Activated CD4-positive, alpha-beta T cell treated with anti-CD3 and anti-CD28 coated beads, Interleukin-2, Interleukin-6, amounts not matched to agents 100 ng/mL and 50 ng/mL, durations not matched to agents 16 hours and 8 hours (primary cell): ENCODE measurements at places on chromosomes 6 and 20.
A peak's percentile ranks its signal among the peaks of the same experiment; 100 is the strongest.

- no peak for DNase-seq
These were observed 70.8 kb downstream of the CD164 start for GRCh38 chr6:109311471-109311870.

- DNase-seq: no peak
These were observed 2.8 kb downstream of the TMEM151B start for GRCh38 chr6:44272999-44273566.

DNA sequence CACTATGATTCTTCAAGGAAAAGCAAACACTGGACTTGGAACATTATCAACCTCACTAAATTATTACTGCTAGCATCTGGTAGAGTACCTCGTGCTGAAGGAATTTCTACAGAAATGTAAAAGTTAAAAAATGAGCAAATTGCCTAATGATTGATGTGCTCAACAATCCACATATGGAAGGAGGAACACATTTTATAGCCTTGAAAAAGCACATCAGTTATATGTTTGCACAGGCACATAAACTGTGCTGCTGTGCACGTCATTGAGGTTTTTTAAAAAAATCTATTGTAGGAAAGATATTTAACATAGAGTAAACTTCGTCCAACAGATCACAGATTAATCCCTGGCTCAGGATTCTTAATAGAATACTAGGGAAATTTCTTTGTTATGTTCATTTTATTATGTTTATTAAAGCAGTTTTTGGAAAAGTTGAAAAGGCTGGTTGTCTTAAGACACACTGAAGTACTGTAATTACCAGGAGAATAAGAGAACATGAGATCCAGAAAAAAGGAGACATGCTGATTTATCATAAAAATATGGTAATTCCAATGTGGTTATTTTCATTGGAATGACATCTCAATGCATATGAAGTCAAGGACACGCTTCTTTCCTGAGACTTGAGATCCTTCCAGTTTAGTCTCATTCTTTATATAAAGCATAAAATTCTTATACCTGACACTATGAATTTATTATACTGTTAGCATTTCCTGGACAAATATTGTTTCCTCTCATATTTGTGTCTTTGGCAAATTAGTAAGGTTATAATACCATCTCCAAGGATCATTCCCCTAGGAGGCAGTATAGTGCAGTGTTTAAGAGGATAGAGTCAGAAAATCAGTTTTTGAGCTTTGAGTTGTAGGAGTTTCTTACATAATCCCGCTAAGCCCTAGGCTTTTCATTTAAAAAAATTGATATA, 511.1 kb downstream of the TENT5A start:
- no peak for DNase-seq

DNA sequence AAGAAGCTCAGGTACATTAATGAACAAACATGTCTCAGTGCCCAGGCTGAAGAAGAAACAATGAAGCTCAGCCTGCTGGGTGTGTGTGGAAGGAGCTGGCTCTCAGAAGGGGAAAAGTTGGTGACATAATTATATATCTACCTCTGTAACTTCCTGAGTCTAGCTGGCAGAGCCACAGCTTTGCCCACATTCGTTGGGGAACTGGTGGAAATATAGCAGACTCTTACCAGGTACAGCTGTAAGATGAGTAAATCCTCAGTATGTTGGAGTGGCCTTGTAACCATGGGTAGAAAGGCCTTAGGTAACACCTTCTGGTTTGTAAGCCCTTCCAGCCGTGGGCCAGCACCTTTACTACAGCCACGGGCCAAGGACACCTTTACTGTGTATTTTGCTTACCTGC, 29.9 kb upstream of the PNRC1 start:
- no peak for DNase-seq

DNA sequence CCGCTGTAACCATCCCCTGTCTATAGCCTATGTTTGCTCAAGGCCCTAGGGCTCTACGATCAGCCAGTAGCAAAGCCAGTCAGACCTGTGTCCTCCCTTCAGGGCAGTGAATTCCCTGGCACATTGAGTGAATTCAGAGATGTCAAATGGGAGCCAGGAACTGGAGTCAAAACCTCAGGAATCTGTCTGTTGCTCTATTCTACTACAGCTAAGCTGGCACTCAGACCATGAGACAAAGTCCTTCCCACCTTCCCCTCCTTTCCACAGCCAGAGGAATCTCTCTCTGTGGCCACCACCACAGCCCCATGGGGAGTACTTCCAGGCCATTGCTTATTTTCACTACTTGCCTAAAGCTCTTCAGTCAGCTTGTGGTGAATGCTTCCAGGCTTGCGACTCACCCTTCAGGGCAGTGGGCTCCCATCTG, 82.0 kb downstream of the PKIB start:
- DNase-seq: no peak

DNA sequence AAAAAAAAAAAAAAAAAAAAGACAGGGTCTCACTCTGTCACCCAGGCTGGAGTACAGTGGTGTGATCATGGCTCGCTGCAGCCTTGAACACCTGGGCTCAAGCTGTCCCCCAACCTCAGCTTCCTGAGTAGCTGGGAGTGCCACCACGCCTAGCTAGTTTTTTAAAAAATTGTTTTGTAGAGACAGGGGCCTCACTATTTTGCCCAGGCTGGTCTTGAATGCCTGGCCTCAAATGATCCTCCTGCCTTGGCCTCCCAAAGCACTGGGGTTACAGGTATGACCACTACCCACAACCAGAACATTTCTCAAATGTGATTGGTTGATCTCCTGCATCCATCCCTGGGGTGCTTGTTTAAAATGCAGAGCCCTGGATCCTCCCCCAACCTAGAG, 5.6 kb upstream of the RBCK1 start:
- DNase-seq: no peak

GRCh38 chr6:13635948-13636658, 21.0 kb downstream of the NOL7 start:
- DNase-seq: no peak

GRCh38 chr20:53594068-53595017, 704 bp upstream of the ZNF217 start:
- DNase-seq: peak; percentile 98

DNA sequence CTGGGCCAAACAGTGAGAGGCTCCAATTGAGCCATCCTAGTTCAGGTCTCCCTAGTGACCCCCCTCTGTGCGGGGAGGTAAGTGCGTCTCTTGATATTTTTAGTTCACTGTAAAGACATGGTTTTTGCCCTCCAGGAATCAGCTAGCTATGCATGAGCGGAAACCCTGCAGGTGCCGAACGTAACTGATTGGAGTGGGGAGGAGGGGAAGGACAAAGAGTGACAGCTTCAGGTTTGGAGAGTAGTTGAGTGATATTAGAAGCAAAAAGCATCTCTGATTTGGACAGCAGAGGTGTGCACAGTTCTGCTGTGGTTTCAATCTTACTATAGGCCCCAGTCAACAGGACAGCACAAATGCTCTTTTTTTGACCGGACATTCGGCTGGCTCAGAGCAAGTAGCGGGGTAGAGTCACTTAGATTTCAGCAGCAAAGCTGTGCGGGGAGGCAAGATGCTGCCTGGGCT, 31.8 kb downstream of the TBC1D7 start:
- DNase-seq: no peak

- DNase-seq: no peak
These were observed 20.5 kb downstream of the COL20A1 start for GRCh38 chr20:63313349-63314014.

- DNase-seq: peak; percentile 33
These were observed 21.1 kb downstream of the RAET1L start for GRCh38 chr6:150004101-150004782.

DNA sequence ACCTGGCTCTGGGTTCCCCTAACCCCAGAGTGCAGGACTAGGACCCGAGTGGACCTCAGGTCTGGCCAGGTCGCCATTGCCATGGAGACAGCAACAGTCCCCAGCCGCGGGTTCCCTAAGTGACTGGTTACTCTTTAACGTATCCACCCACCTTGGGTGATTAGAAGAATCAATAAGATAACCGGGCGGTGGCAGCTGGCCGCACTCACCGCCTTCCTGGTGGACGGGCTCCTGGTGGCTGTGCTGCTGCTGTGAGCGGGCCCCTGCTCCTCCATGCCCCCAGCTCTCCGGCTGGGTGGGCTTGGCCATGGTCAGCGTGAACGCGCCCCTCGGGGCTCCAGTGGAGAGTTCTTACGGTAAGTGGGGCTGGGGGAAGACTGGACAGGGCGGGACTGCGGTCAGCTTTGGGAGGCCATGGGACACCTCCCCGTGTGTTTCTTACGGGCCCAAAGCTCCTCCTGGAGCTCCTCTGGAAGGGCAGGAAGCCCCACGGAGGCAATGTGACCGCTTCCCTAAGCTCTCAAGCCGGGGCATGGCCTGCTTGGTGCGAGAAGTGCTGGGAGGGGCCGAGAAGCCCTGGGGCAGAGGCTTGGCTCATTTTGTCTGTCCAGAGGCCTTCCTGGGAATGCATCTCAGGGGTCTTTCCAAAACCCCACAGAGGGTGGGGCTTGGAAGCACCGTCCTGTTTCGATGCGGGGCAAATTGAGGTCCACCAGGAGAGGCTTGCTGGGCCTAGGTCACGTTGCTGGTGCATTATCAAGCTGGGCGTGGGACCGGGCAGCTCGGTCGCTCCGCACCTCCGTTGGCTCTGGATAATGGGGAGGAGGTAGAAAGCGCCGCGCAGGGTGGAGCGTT, at the start of gene HNF4A:
Gene HNF4A, plus strand, starts transcription at position 202 of the 855 bp plus-strand sequence. Its CDS starts 106 bp downstream, at position 308.
- DNase-seq: no peak

DNA sequence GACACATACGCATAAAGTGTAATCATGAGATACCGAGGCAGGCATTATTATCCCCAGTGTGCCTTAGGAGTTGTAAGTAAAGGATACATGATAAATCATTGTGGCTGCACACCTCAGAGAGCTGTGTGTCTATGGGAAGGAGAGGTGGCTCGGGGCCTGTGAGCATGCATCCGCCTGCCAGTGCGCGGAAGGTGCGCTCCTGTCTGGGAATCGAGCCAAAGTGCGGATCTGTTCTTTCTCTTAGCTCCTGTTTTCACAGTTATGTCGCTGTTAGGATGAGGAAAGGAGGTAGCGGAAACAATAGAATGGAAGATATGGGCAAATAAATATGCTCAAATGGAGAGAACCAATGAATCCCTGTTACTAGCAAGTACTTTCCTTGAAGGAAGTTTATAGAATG, 98.0 kb downstream of the ANKRD6 start:
- no peak for DNase-seq

DNA sequence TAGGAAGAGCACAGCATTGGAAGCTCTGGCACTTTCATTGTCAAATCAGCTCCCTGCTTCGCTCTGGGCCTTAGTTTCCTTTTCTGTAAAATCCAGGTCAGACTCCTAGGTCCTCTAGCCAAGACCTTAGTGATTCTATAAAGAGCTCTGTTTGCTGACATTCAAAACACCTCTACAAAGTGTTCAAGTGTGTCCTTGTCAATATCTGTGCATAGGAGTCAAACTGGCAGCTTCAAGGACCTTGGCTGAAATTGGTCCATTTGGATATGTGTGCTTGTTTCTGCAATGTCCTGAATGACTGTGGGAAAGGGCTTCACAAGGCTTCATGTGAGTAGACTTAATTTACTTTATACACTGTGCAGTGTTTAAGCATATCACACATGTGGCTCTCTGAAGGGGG, 73.9 kb upstream of the ENPP5 start:
- DNase-seq: no peak

DNA sequence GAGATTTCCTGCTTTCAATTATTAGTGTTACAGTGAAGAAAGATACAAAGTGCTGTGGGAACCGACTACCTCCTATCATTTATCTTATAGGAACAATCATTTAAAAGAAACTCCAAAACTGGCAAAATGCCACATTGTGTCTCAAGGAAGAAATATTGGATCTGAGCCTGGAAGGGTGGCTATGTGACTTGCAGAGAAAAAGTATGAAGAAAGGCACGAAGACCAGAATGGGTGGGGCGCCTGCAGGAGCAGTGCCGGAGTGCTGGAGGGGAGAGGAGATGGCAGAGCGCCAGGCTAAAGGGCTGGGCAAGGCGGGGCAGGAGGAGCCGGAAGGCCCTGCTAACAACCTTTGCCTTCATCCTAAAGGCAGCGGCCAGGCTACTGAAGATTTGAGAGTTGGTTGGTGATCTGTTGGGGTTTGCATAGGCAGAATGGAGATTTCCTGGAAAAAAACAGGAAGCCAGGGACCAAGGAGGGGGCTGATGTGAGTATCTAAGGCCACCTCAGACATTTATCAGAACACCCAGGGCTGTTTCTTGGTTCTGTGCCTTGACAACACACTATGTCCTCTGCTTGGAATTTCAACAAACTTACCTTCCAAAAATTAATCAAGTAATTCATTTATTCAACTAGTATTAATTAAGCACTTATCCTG, 125.6 kb downstream of the MAFB start:
- DNase-seq: no peak

DNA sequence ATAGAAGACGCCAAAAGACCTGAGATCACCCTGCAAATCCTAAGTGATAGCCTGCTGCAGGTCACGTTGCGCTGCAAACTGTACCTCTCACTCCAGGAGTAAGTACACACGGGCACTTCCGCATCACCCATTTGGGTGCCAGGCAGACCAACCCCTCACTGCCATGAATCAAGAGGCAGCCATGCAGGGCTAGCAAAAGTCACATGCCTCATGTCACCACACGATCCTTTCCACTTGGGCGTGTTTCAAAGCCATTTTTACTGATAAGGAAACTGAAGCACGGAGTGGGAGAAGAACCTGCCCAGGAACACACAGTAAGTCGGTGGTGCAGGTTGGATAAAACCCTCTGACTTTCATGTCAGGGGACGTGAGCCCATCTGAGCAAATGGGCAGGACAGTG, 37.0 kb downstream of the BPIFB1 start:
- DNase-seq: no peak

GRCh38 chr6:163038317-163038716, 310.5 kb downstream of the PACRG start:
- DNase-seq: no peak

DNA sequence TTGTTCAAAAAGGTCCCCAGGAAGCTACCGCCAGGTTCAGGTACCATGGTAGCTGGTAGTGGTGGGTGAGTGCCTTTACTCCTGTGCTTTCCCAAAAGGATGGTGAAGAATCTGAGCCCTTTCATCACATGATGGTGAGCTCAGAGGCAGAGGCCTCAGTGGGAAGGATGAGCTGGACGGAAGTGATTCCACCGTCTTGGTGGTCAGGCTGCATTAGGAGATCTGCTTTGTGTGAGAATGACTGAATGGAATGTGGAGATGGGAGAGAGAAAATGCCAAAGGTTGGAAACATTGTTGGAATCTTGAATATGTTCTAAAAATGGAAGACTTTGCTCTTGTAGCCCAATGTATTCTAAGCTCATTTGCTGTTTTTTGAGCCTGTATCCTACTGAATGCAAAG, 108.1 kb upstream of the SCP2D1 start:
- no peak for DNase-seq

GRCh38 chr6:14130435-14131075, 13.0 kb downstream of the CD83 start:
- no peak for DNase-seq
